Effector memory CD4-positive, alpha-beta T cell (primary cell): ENCODE measurements at places on chromosomes 1 and 21.
A peak's percentile ranks its signal among the peaks of the same experiment; 100 is the strongest.

GRCh38 chr1:18919197-18919905, 17.0 kb upstream of the ALDH4A1 start:
- H3K4me1 ChIP-seq = peaks cover 22% of the 10 kb centered on the region
- no peak overlapping the region for H3K4me3 ChIP-seq
- no peaks in the 10 kb centered on the region for H3K27me3 ChIP-seq
- DNase-seq = no peak
- H3K36me3 ChIP-seq = peaks cover 59% of the 10 kb centered on the region

GRCh38 chr1:26529655-26530409, at the start of gene RPS6KA1:
TSS of gene RPS6KA1 (plus strand) at chr1:26529761. CDS start at chr1:26529921, 160 bp downstream.
- H3K4me1 ChIP-seq = peaks cover 23% of the 10 kb centered on the region
- peak within 1 kb of the TSS; percentile 57 for H3K27ac ChIP-seq
- DNase-seq = peak; percentile 35
- no peaks in the 10 kb centered on the region for H3K27me3 ChIP-seq
- H3K36me3 ChIP-seq = no peaks in the 10 kb centered on the region

GRCh38 chr1:180287988-180288705, 58.1 kb downstream of the LHX4 start:
- no peak overlapping the region for H3K4me3 ChIP-seq
- no peak overlapping the region for H3K27ac ChIP-seq
- no peaks in the 10 kb centered on the region for H3K27me3 ChIP-seq
- H3K4me1 ChIP-seq = peaks cover 3% of the 10 kb centered on the region
- no peak for DNase-seq

- H3K4me3 ChIP-seq = no peak overlapping the region
- no peaks in the 10 kb centered on the region for H3K36me3 ChIP-seq
- no peak overlapping the region for H3K27ac ChIP-seq
- H3K27me3 ChIP-seq = no peaks in the 10 kb centered on the region
These were observed 2.6 kb upstream of the RNF2 start for GRCh38 chr1:185042737-185043136.

DNA sequence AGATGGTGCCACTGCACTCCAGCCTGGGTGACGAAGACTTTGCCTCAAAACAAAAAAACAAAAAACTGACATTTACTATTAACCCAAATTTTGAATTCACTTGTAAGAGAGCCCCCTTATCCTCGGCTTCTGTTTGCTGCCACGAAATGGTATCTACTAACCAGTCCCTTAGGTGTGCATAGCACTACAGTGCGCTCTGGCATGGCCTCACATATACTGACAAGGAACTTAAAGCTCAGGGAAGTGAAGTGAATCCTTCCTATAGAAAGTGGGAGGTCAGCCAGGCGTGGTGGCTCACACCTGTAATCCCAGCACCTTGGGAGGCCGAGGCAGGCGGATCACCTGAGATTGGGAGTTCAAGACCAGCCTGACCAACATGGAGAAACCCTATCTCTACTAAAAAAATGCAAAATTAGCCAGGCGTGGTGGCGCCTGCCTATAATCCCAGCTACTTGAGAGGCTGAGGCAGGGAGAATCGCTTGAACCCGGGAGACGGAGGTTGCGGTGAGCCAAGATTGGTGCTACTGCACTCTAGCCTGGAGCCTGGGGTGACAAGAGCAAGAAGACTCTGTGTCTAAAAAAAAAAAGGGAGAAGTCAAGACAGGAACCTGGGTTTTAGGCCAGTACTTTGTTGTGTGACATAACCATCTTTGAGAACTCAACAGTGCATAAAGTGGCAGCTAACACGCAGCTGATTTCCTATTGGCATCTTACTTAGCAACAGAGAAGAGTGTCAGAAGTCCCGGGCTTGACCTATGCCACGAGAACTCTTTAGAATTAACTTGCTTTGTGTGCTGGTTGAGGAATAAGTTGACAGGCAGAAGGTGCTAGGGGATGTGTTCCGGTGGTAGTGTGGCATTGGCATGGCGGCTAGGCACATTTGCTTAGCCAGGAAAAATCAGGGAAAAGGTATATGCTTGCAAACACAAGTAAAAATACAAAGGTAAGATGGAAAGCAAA, 16.8 kb downstream of the ERRFI1 start:
- H3K27me3 ChIP-seq = no peaks in the 10 kb centered on the region
- no peaks in the 10 kb centered on the region for H3K4me1 ChIP-seq
- H3K36me3 ChIP-seq = no peaks in the 10 kb centered on the region
- H3K4me3 ChIP-seq = no peak overlapping the region
- DNase-seq = no peak

DNA sequence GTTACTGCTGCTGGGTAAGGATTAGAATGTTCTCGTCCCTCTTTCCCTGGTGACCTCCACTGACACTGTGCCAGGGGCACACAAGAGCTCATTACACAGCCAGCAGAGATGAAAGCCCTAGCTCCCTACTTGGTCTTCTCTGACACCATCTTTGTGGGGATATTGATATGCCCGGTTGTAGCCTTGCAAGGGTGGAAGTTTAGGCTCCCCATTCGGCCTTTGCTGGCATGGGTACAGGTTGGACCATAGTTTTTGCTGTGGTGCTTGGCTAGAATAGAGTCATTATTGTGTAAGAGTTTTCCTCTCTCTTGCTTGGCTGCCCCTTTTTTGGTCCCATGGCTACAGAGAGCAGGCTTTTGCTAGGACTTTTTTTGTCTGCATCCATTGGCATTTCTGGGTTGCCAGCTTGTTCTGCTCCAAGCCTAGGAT, 12.3 kb downstream of the RAB4A start:
- no peaks in the 10 kb centered on the region for H3K4me1 ChIP-seq
- no peaks in the 10 kb centered on the region for H3K27me3 ChIP-seq
- H3K27ac ChIP-seq = no peak overlapping the region
- H3K4me3 ChIP-seq = no peak overlapping the region
- DNase-seq = no peak
- no peaks in the 10 kb centered on the region for H3K36me3 ChIP-seq

DNA sequence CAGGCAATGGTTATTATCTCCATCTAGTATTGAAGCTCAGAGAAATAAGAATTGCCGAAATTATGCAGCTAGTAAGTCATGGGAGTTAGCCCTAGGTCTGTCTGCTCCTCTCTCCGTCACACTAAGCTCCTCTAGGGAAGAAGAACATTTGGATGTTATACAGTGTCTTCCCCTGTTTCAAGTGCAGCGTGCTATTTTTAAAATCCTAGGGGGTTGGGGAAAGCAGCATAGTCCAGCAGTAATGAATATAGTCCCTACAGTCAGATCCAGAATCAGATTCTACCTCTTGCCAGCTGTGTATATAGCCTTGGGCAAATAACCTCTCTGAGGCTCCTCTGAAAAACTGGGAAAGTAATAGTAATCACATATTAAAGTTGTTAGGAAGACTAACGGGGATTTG, 44.5 kb upstream of the OSBPL9 start:
- H3K4me3 ChIP-seq = no peak overlapping the region
- H3K36me3 ChIP-seq = no peaks in the 10 kb centered on the region
- DNase-seq = no peak

DNA sequence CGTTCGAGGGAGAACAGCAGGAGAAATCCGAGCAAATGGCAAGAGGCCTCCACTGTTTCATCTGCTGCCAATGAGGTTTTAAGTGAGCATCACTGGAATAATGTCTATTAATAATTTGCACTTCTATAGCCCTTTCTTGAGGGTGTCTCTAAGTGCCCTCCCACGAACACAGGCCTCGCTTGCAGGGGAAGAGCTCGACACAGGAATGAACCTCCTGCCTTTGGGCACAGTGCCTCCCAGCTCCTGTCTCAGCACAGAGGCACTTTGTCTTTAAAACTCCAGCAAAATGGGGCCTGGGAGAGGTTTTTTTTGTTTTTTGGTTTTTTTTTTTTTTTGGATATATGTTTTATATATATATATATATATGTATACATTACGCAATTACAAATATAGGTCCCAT, 56.6 kb downstream of the OLIG1 start:
- H3K27ac ChIP-seq = no peak overlapping the region
- no peak for DNase-seq
- H3K4me3 ChIP-seq = no peak overlapping the region
- no peaks in the 10 kb centered on the region for H3K4me1 ChIP-seq
- H3K36me3 ChIP-seq = no peaks in the 10 kb centered on the region

- peaks cover 13% of the 10 kb centered on the region for H3K36me3 ChIP-seq
- no peaks in the 10 kb centered on the region for H3K27me3 ChIP-seq
- peak overlapping the region; percentile 35 for H3K4me3 ChIP-seq
- peak overlapping the region; percentile 67 for H3K27ac ChIP-seq
- H3K4me1 ChIP-seq = peaks cover 37% of the 10 kb centered on the region
- DNase-seq = peak; percentile 71
These were observed 10.8 kb downstream of the THEM4 start for GRCh38 chr1:151898519-151898991.

DNA sequence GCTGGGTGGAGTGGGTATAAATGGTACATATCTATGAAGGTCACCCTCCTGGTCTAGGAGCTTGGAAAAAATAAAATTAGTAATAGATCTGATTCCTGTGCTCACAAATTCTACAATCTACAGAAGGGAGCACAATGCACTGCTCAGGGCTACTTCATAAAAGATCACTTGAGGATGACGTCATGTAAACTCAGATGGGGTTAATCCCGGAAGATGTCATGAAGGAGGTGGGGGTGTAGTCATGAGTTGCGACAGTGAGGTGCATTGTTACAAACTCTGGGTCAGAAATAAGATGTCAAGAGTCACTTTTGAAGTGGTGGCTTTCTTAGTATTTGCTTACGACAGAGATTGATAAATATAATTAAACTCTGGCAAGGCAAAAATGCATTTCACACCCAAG, 68.2 kb downstream of the LHX9 start:
- no peaks in the 10 kb centered on the region for H3K36me3 ChIP-seq
- no peaks in the 10 kb centered on the region for H3K27me3 ChIP-seq
- H3K4me3 ChIP-seq = no peak overlapping the region
- no peaks in the 10 kb centered on the region for H3K4me1 ChIP-seq
- DNase-seq = no peak
- no peak overlapping the region for H3K27ac ChIP-seq

DNA sequence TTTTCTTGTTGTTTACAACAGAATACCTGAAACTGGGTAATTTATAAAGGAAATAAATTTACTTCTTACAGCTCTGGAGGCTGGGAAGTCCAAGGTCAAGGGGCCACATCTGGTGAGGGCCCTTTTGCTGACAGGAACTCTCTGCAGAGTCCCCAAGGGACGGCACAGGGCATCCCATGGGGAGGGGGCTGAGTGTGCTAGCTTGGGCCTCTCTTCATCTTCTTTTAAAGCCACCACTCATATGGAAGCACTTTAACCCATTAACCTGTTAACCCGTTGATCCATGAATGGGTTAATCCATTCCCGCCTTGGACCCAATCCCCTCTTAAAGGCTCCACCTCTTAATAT, 76.3 kb downstream of the OBSCN start:
- no peak for DNase-seq
- no peak overlapping the region for H3K4me3 ChIP-seq
- H3K27me3 ChIP-seq = no peaks in the 10 kb centered on the region
- H3K36me3 ChIP-seq = peaks cover 18% of the 10 kb centered on the region

GRCh38 chr1:203636291-203636690, 9.7 kb downstream of the ATP2B4 start:
- H3K4me1 ChIP-seq = peaks cover 39% of the 10 kb centered on the region
- DNase-seq = no peak

DNA sequence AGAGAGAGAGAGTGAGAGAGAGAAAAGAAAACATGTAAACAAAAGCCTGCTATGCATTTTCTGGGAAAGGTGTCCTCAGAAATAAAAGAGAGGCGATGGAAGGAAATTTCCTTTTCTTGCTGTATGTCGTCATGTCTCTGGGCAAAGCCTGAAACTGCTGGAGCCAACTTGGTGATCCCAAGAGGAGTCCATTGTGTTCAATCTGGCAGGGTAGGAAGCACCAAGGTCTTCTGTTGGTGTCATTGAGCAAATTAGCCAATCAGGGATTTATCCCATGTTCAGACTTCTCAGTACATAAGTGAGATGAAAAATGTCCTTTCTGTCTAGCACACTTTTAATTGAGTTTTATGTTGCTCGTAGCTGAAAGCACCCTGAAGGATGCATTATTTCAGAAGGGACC, 260.0 kb upstream of the KAZN start:
- H3K4me1 ChIP-seq = no peaks in the 10 kb centered on the region
- H3K27me3 ChIP-seq = no peaks in the 10 kb centered on the region

GRCh38 chr21:42865776-42866160, 13.6 kb downstream of the WDR4 start:
- H3K36me3 ChIP-seq = peaks cover 51% of the 10 kb centered on the region
- H3K27me3 ChIP-seq = no peaks in the 10 kb centered on the region
- H3K4me1 ChIP-seq = no peaks in the 10 kb centered on the region
- no peak overlapping the region for H3K4me3 ChIP-seq
- DNase-seq = no peak

GRCh38 chr1:158652721-158653334, 33.7 kb downstream of the SPTA1 start:
- no peaks in the 10 kb centered on the region for H3K27me3 ChIP-seq
- H3K27ac ChIP-seq = no peak overlapping the region
- DNase-seq = no peak
- no peaks in the 10 kb centered on the region for H3K4me1 ChIP-seq
- no peaks in the 10 kb centered on the region for H3K36me3 ChIP-seq

- H3K4me3 ChIP-seq = no peak overlapping the region
- no peaks in the 10 kb centered on the region for H3K36me3 ChIP-seq
- H3K4me1 ChIP-seq = no peaks in the 10 kb centered on the region
These were observed 16.8 kb downstream of the CAMSAP2 start for GRCh38 chr1:200755456-200755855.

DNA sequence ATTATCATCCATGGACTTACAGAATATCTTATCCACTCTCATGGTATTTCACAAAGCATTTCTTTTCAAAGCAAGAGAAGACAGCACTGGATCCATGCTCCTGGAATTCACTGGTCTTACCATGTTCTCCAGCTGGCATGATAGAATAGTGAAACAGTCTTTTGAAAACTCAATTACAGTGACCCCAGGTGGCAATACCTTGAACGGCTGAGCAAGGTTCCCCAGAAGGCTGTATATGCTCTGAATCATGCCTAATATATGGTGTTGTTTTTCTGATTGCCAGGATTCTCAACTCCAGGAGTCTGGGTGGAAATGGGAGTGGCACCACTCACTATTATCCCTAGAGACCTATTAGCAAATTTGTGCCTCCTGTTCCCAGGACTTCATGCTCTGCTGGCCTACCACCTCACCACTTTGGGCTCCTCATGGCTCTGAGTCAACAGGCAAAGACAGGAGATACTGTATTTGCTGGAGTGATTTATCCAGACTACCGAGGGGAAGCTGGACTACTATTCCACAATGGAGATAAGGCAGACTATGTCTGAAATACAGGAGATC, 87.6 kb downstream of the CATSPERE start:
- H3K4me3 ChIP-seq = no peak overlapping the region
- no peaks in the 10 kb centered on the region for H3K4me1 ChIP-seq
